ENCODE measurements at places on chromosomes 3 and 15. TPM values are rescaled to one million over a fixed set of nuclear protein-coding genes. Genes with fewer than 3 reads are reported as not detected.
A peak's percentile ranks its signal among the peaks of the same experiment; 100 is the strongest.

The SEMA7A gene
- 1.6 TPM for total RNA-seq

GRCh38 chr3:24688446-24689148 is 193.9 kb upstream of the THRB start:
- no peak overlapping the region for H3K4me3 ChIP-seq
- DNase-seq: no peak
- H3K4me1 ChIP-seq: peaks cover 11% of the 10 kb centered on the region
- H3K27ac ChIP-seq: no peak overlapping the region
- no peaks in the 10 kb centered on the region for H3K27me3 ChIP-seq

DNA sequence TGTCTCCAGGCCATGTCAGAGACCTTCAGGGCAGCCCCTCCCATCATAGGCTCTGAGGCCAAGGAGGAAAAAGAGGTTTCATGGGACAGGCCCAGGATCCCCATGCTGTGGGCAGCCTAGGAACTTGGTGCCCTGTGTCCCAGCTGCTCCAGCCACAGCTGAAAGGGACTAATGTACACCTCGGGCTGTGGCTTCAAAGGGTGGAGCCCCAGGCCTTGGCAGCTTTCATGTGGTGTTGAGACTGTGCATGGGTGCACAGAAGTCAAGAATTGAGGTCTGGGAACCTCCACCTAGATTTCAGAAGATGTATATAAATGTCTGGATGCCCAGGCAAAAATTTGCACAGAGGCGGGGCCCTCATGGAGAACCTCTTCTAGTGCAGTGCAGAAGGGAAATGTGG is 6.6 kb upstream of the SSR3 start:
- no peak overlapping the region for H3K4me3 ChIP-seq
- no peak for DNase-seq

The TBL1XR1 gene
- total RNA-seq: 178 TPM

DNA sequence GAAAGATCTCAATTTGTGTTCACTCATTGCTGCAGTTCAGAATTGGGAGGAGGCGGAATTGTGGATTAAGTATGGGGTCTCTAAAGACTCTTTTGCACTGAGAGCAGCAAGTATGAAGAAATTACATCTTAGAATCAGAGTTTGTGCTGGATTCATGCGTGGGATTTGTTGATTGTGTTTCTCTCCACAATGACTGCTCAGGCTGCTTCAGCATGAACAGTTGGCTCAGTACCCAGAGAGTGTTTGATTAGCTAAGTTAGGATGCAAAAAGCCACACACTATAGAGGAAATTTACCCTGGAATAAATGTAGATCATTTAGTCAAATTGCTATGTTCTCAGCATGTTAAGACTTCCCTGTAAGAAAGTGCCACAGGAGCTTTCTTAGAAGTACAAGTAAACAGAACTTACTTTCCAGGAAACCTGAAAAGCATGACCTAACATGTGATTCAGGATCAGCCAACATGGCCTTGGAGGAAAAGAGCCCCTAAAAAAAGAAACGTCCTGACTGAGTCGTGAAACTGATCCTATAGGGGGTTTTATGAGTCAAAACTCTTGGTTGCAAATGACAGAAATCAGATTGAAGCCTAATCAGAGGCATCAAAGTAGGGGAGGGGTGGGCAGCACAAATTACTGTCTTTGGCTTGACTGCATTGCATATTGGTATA is 32.6 kb downstream of the HHLA2 start:
- no peak overlapping the region for H3K27ac ChIP-seq
- no peaks in the 10 kb centered on the region for H3K27me3 ChIP-seq
- H3K4me1 ChIP-seq: no peaks in the 10 kb centered on the region
- H3K36me3 ChIP-seq: no peaks in the 10 kb centered on the region
- DNase-seq: no peak

DNA sequence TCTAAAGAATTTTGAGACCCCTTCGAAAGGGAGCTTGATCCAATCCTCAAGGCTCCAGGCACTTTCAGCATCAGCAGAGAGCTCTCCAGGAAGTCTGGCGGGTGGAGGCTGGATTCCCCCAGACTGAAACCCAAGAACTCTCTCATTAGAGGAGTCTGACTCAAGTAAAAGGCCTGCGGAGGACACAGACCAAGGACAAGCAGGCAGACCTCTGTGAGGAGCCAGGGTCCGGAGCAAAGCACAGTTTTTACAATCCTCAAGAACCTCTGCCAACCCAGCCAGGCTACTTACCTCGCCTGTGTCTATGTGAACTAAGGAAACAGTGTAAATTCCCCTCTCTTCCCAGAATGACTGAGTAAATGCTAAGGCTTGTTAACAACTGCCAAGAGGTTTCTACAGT is 86.2 kb downstream of the FBN1 start:
- H3K4me3 ChIP-seq: no peak overlapping the region
- H3K36me3 ChIP-seq: no peaks in the 10 kb centered on the region
- no peak for DNase-seq
- peaks cover 23% of the 10 kb centered on the region for H3K4me1 ChIP-seq
- no peak overlapping the region for H3K27ac ChIP-seq

GRCh38 chr3:157119369-157119951 is 40.5 kb downstream of the CCNL1 start:
- H3K4me3 ChIP-seq: no peak overlapping the region
- H3K36me3 ChIP-seq: no peaks in the 10 kb centered on the region
- DNase-seq: no peak

GRCh38 chr15:51736069-51736468 is 1.4 kb downstream of the LYSMD2 start:
- no peaks in the 10 kb centered on the region for H3K36me3 ChIP-seq
- H3K4me1 ChIP-seq: peaks cover 31% of the 10 kb centered on the region
- H3K4me3 ChIP-seq: peak overlapping the region; percentile 77

DNA sequence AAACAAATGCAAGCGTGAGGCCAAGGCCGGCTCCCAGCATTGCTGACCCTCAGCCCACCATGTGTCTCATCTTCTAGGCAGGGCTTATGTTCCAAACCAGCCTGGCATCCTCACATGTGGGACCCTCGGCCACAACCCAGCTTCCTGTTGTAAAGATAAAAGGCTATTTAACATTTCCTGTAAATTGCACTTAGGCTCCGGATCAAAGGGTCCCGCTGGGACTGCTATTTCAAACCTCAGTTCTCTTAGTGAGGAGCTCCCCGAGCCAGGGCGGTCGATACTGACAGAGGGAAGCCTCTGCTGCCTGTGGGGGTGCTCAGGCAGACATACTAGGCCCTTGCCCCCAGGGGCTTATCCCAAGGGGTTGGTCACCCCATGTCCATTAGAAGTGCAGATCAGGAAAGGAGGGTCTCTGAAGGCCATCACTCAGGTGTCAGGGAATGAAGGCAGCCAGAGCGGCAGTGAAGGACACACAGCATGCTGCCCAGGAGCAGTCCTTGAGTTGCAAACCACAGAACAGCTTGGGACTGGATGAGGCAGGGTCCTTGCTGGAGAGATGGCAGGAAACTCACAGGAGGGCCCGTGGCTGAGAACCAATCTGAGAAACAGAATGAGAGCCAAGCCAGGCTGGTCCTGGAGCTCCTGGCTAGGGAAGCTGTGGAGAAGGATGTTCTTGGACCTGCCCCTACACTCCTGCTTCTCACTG is 239.9 kb downstream of the TLE3 start:
- no peak overlapping the region for H3K27ac ChIP-seq
- no peaks in the 10 kb centered on the region for H3K36me3 ChIP-seq
- peaks cover 14% of the 10 kb centered on the region for H3K27me3 ChIP-seq

The GRAMD2A gene
- total RNA-seq: 0.93 TPM

DNA sequence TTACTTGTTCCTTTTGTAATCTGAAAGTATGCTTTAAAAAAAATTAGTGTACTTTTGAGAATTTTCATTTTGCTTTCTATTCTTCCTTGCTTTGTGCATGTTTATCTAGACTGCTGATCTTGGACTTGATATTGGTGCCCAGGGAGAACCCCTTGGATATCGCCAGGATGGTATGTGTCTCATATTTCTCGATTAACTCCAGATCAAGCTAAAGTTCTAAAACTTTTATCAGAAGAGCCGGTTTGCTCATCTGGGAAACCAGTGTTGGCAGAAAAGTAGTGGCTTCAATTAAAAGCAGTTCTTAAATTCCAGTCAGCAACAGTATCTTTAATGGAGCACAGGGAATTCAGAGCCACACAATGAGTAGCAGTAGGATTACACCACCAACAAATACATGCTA is 38.6 kb downstream of the CTNNB1 start:
- no peak for DNase-seq
- H3K4me1 ChIP-seq: peaks cover 9% of the 10 kb centered on the region
- H3K27me3 ChIP-seq: no peaks in the 10 kb centered on the region
- no peak overlapping the region for H3K27ac ChIP-seq
- peaks cover 100% of the 10 kb centered on the region for H3K36me3 ChIP-seq

GRCh38 chr3:144868506-144868905 is 896.9 kb downstream of the DIPK2A start:
- DNase-seq: peak; percentile 14
- no peak overlapping the region for H3K4me3 ChIP-seq
- H3K27me3 ChIP-seq: peaks cover 21% of the 10 kb centered on the region
- no peak overlapping the region for H3K27ac ChIP-seq
- no peaks in the 10 kb centered on the region for H3K36me3 ChIP-seq
- H3K4me1 ChIP-seq: peaks cover 5% of the 10 kb centered on the region
